Putamen (tissue), 1 donor: ENCODE measurements at places on chromosomes 11 and 22.

DNA sequence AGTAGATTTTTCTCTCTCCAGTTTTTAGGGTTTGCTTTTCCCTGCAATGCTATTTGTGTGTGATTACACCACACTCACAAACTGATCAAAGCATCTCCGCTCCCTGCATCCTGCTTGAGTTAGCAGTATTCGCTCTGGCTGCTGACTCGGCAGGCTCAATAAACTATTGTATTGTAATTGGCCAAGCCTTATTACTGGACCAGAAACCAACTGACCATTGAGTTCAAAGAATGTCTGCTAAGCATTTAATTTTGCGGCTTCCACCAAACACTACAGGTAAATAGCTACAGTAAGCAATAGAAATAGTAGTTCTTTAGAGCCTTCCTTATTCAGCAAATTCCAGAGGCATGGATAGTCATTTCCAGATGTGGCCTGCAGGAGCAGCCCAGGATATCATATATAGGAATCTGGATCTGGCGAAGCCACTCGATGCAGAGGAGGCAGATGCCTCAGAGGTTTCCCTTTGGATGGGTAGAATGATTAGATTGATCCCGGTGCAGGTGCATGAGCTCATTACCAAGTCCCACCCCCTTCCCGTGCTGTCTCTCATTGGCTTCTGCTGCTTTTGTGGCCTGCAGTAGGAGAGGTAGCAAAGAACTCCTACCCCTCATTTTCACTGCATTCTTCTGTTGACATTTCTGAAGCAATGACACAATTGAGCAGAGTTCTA, 77.3 kb downstream of the COMMD9 start:
- no peak for DNase-seq

DNA sequence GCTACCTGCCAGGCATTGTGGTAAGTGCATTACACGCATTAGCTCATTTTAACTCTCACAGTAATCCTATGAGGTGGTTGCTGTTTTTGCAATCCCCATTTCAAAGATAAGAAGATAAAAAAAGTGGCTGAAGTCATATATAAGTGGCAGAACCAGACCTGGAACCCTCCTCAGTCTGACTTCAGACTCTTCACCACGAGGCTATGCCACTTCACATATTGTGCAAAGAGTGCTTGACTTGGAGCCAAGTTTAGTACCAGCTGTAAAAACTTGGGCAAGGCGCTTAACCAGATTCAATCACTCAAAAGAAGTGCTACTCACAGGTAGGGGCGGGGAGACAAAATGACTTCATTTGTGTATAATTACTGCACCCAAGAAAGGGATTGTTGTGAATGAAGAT, 15.3 kb downstream of the BPIFC start:
- no peak for DNase-seq

GRCh38 chr11:2795491-2795991, 90.0 kb downstream of the CDKN1C start:
- DNase-seq = no peak

DNA sequence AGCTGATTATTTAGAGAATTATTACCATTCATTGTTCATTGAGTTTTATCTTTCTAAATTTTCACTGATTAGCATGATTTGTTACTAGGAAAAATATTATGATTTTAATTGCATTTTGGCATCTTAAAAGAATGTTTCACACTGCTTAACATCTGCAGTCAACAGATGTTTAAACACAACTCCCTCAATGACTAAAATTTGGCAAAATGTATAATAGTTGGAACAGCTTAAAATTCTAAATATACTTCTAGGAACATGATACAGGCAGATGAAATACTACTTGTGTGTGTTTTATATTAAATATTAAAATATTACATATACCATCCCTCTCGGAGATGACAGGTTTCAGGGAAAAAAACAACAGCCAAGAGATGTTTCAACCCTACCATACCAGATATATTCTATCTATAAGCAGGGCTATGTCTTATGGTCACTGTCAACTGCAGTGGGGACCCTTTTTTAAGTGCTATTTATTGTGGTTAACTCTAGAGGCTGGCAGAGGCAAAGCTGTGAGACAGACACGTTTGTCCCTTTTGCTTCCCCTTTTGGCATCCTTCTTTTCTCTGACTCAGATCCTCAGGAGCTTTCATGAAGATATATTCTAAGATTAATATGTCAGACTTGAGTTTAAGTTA, 81.9 kb downstream of the BDNF start:
- no peak for DNase-seq

DNA sequence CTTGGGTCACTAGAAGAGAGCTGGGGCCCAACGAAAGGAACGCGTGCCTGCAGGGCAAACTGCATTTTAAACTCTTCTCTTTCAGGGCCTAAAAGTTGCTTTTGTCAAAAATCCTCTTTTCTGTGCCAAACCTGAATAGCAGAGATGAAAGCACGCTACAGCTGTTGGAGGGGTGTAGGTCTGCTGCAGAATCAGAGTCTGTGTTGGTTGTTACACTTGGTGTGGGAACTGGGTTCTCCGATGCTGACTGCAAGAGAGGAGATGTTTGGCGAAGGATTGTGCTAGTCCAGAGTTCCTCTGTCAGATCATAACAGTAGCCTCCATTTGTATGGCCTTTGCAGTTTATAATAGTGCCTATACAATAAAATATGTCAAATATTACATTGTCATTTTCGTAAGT, 41.8 kb downstream of the BARX2 start:
- DNase-seq = peak; percentile 45

GRCh38 chr11:114132944-114133394, 73.5 kb downstream of the ZBTB16 start:
- no peak for DNase-seq

GRCh38 chr11:35602160-35602793, 16.0 kb upstream of the FJX1 start:
- DNase-seq = no peak
